ENCODE measurements at places on chromosomes 6 and 20.

DNA sequence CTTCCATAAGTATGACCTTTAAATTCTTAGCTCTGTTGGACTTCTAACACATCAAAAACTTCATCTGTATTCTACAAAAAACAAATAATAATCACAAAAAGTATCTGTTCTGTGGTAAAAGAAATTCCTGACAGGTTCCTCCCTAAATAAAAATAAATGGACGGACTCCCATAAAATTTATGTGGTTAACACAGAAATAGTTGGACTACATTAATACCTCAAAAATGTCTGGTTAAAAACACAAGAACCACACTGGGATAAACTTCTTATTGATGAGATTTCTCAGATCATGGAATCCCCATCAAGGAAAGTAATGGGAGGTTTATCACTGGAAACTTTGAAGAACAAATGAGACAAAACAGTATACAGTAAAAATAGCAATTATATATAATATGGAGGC is 172.4 kb downstream of the MOXD1 start:
- DNase-seq, result peak; percentile 57

DNA sequence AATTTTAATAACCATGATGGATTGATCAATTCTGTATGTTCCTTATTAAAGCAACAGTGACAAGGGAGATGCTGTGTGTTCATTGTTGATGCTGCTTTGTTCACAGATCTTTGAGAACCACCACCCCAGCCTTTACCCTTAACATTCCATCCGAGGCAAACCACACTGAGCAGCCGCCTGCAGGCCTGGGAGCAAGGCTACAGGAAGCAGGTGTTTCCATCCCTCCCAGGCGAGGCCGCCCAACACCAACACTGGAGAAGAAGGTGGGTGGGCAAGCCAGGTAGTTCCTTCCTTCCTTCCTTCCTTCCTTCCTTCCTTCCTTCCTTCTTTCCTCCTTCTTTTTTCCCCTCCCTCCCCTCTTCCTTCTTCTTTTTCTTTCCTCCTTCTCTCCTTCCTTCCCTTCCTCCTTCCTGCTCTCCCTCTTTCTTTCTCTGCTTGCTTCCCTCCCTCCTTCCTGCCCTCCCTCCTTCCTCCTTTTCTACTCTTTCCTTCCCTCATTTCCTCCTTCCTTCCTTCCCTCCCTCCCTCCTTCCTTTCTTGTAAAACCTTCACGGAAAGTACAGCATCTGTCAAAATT is 13.7 kb downstream of the TTLL2 start:
- no peak for DNase-seq

- DNase-seq, result no peak
Observed at GRCh38 chr6:108746366-108746765, 101.9 kb upstream of the ARMC2 start.

- DNase-seq, result peak; percentile 26
Observed at GRCh38 chr20:20480689-20481088, 112.8 kb downstream of the INSM1 start.

GRCh38 chr20:50110141-50111047 is 2.6 kb downstream of the UBE2V1 start:
- peak; percentile 35 for DNase-seq

DNA sequence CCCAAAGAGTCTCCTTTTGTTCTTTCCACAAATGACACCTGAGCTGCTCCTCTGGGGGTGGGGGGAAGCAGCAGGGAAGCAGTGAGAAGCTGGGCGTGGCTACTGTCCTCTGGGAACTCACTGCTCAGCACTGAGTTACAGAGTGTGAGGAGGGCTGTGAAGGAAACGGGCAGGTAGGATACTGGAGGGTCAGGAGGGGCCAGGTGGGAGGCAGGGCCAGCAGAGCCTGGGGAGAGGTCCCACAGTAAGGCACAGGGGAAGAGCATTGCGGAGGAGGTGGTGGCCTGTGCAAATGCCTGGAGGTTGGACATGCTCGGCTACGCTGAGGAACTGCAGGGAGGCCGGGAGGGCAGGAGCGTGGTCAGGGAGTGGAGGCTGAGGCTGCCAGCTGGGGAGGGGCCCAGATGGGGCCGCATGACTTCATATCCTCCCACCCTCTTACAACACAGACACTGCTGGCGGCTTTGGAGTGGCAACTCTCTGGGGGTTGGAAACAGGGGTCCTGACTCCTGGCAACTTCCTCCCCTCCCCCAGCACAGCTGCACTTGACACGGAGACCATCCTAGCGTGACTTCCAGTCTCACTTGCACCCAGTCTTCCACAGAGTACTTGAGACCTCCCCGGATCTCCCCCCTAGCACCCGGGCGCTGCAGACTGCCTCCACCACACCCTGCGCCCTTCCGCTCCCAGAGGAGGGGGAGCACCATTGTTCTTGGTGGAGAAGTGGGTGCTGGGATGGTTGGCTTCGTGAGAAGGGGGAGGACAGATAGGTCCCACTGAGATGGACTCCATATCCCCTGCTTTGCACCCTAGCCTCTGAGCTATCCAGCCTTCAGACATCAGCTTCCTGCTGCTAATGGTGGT is 34.2 kb downstream of the RBM38 start:
- DNase-seq, result no peak

DNA sequence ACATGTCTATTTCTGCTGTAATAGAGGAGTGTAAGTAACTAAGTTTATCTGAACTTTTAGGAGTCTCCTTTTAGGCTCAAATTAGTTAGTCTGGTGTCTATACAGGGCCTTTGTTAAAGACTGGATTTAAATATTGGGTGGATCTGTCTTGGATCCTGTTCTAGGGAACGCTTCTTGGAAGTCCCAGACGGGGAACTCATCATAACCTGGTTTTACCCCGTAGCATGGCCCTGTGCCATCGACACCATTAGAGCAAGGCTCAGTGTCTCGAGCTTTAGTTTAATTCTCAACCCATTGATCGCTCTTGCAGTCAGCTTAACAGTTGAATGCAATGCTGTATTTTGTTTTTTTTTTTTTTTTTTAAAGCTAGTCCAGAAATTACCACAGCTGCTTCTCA is 89.9 kb downstream of the CARMIL1 start:
- DNase-seq, result no peak

DNA sequence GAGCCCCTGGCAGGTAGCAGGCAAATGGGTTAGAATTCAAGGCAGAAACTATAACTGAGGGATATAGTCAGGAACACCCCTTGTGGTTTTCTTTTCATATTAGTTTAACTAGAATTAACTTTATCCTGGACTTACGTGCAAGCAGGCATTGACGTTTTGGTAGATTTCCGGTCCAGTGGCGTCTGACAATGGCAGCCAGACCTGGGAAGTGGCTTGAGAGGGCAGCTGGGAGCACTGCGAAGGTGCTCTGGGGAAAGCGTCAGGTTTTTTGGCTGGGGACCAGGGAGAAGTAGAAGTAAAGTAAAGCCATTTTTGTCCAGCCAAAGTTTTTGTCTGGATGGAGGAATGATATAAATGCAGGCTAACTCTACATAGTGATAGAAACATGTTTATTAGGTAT is 8.4 kb upstream of the ACSS1 start:
- DNase-seq, result no peak

DNA sequence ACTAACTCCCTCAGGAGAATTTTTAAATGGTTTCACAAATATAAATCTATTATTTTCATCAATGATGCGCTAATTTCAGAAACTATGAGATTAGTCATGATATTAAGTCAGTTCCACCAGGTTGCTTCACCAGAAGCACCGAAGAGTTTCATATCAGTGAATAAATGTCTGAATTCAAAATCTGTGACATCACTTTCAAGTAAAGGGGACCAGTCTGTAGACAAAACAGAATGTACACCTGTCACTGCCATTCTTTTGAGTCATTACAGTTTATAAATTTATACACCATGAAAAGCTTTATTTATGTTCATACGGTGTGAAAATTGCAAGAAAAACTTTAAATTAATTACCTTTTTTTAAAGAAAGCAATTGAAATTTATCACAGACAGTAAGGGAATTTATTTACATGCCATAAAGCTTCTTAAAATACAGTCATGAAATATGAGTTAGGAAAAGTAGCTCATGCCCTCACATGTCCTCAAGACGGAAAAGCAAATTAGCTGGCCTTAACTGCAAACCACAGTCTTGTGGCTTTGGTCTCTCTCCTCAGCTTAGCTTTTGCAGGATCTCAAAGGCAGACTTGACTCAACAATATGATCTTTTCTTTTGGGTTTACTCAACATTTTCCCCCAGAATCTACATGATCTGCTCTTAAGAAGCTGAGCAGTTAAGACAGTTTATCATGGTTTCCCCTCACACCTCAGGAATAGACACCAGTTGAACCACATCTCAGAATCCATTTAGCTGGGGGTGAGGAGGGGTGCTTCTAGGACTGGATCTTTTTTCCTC is 177.7 kb upstream of the MCHR2 start:
- DNase-seq, result peak; percentile 67

- peak; percentile 52 for DNase-seq
Observed at GRCh38 chr20:10466325-10466724, 31.2 kb downstream of the SLX4IP start.

DNA sequence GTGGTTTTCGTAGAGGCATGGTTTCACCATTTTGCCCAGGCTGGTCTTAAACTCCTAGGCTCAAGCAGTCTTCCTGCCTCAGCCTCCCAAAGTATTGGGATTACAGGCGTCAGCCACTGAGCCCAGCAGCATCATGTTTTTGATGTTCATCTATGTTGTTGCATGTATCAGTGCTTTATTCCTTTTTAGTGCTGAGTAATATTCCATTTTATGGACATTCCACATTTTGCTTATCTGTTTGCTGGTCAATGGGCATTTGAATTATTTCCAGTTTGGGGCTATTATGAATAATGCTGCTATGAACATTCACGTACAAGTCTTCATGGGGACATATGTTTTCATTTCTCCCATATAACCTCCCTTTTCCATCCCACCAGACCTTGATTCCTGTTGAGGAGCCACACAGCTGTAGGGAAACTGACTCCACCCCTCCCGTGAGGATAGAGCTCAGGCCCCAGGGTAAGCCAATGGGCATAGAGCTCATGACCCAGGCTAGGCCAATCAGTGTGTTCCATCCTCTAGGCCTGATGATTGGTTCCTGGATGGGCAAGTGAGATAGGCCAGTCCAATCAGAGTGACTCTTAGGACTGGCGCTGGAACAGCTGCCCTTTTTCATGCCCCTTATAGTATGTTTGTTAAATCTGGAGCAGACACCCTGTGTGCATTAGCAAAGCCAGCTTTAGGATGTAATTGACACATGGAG is 49.5 kb downstream of the DLGAP4 start:
- no peak for DNase-seq

DNA sequence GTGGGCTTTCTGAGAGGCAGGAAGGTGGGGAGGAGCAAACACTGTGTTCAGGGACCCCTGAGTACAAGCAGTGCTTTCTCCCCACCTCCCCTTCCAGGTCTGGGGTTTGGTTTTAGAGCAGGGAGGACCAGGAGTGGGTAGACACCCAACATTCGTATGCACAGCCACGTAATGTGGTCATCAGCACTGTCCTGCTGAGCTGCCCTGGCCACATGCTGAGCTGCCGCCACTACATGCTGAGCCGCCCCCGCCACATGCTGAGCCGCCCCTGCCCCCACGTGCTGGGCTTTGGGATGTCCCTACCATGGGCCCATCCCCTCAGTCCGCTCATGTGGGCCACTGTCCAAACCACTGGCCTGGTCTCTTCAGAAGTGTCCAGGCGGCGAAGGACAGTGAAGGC is 214.9 kb upstream of the CST7 start:
- no peak for DNase-seq

DNA sequence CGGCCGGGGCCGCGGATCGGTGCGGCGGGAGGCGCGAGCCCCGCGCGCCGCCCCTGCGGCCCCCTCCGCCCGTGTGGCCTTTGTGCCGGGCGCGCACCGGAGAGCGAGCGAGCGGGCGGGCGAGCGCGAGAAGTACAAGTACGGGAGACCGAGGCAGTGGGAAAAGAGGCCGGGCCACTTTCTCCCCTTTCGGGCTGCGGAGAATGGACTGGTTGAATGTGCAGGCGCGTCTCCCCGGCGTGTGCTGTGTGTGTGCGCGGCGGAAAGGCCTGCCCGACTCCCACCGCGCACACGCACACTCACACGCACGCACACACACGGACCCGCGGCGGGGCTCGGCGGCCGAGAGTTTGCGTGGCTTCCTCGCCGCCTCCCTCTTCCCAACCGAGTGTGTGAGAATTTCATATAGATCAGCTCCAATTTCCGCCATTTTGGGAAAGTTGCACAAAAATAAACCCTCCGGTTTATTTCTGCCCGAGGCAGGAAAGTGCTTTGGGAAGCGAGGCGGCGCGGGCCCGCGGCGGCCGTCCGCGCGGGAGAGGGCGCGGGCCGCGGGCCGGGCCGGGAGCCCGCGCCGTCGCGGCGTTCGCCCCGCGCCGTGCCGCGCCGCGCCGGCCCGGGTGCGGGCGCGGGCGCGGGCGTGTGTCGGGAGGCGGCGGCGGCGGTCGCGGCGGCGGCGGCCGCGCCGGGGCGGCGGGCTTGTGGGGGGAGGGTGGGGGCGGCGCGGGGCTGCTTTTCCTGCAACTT is 1.1 kb downstream of the L3MBTL3 start:
- DNase-seq, result no peak

DNA sequence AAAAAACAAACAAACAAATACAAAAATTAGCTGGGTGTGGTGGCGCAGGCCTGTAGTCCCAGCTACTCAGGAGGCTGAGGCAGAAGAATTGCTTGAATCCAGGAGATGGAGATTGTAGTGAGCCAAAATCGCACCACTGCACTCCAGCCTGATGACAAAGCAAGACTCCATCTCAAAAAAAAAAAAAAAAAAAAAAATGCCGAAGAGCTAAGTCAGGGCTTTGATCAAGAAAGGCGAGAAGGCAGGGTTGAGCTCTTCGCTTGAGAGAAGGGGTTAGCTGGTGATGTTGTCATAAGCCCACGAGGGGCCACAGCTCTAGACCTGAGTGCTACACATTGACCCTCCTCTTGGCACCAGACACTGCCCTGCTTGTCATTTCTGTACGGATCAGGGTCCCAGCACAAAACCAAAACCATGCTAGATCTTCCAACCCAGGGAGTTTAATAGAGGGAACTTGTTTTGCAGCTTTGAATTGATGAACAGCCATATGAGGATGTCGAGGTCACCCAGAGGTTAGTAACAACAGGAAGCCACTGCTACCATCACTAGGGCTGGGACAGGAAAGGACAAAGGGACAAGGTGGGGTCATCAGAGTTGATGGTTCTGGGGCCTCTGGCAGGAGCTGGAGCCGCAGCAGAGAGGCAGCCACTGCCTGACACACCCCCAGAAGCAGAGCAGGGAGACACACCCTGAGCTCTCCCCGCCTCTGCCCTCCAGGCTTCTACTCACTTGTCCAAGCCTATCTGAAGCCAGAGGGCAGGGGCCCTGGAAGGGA is 122.7 kb downstream of the SNX5 start:
- DNase-seq, result no peak

GRCh38 chr20:44901974-44902373 is 7.9 kb upstream of the PABPC1L start:
- no peak for DNase-seq

- no peak for DNase-seq
Observed at GRCh38 chr20:16004108-16004854, 569.0 kb downstream of the KIF16B start.

DNA sequence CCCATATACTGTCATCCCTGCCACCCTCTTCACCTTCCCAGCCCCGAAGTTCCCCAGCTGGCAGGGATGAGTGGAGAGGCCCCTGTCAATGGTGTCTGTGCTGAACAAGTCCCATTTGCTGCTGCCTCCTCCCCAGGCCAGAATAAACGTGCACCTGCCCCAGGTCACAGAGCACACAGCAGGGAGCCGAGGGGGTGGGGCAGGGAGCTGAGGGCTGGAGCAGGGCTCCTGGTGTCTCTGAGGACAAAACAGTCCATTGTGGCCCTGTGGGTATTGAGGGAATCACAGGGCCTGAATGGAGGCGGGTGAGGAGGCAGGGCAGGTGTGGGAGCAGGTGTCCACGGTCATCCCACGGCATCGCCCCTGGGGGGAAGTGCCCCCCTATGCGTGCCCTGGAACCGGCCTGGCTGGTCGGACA is 55.8 kb downstream of the SNAI1 start:
- no peak for DNase-seq
